ENCODE measurements at places on chromosomes 3 and 15.

- DNase-seq = no peak
Measured at GRCh38 chr3:11304175-11304574, 32.0 kb downstream of the ATG7 start.

- DNase-seq = no peak
Measured at GRCh38 chr3:126128504-126129397, 44.8 kb upstream of the SLC41A3 start.

DNA sequence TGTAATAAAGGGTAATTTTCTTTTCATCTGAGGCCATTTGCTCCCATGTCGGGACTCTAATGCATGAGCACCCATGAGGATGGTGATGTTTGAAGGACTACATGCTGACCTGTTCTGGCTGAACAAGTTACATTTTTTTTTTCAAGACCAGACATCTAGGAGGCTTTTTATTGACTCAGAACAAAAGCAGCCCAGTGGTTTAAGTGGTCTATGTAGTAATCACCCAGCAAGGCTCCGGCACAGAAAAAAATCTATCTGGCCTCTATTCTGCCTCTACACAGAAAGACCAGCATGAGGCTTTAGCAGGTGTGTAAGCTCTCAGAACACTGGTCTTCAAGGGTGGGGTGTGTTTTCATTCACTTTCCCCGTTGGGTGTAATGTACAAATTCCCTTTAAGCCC, 95.1 kb upstream of the ZBED2 start:
- no peak for DNase-seq

- DNase-seq = no peak
Measured at GRCh38 chr3:54533856-54534255, 394.0 kb downstream of the LRTM1 start.

GRCh38 chr3:141929341-141929995, 53.0 kb downstream of the ATP1B3 start:
- no peak for DNase-seq

GRCh38 chr3:134852893-134853351, 57.9 kb downstream of the EPHB1 start:
- no peak for DNase-seq

GRCh38 chr3:82364827-82365226, 603.4 kb upstream of the GBE1 start:
- no peak for DNase-seq

Measured in Peyer's patch (tissue), 4 donors.